ENCODE measurements at places on chromosomes 7 and 10.
A peak's percentile ranks its signal among the peaks of the same experiment; 100 is the strongest.

DNA sequence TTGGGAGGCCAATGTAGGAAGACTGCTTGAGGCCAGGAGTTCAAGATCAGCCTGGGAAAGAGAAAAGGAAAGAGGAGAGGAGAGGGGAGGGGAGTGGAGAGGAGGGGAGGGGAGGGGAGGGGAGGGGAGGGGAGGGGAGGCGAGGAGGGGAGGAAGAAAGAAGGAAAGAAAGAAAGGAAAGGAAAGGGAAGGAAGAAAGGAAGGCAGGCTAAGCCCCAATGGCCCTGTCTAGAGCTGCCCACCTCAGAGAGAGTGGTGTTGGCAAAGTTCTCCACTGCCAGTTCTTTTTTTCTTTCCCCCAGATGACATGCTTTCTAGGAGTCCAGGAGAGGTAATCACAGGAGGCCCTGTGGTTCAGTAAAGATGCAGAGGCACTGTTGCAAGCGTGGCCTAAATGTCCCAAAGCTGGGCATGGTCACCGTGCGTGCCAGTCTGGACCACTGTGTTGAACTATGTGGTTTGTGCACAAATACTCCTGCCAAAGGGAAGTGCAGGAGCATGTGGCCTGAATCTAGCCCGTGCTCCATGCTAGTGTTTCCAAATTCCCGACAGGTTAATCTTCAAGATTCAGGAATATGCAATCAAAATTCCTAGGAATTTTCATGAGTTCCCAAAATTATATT is 39.7 kb downstream of the ODAD2 start:
- no peak for DNase-seq

- DNase-seq: no peak
These were observed 242.6 kb downstream of the GLRX3 start for GRCh38 chr10:130378556-130379400.

DNA sequence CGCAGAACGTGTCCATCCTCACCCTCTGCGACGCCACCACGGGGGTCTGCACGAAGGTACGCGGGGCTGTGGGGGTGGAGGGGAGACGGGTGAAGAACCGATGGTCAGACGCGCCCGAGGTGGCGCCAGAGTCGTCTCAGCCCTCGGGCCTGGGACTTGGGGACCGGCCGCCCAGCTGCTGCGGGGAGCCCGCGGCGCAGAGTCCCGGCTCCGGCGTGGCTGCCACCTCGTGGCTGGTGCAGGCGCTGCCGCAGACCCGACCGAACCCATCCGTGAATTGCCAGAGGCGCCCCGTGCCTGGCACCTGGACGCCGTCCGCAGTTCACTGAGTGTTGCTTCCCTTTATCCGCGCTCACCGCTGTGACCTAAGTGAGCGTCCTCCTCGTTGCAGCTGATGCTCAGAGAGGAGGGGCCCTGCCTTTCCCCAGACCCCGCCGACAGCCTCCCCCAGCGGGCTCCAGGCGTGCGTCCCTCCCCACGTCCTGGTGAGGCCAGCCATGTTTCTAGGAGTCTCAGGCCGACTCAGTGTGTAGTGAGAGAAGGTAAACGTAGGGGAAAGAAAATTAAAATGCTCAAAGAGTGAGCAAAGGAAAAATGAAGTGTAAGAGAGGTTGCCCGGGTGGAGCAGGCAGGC is 208.7 kb downstream of the PAXIP1 start:
- DNase-seq: no peak

DNA sequence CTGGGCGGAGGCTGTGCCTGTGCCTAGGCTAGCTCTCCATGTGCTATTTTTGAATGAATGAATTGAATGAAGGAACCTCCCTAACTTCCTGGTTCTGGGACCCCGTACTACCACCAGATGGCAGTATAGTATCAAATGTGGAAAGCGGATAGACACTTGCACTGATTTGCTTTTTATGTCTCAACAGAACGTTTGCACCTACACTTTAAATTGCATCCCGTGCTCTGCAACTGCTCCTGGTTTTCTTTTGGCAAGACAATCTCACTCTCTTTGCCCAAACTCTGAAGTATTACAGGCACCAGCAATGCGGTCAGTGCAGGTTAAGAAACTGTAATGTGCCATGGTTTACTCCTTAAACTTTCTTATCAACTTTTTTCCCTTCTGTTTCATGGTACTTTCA is 6.5 kb downstream of the FZD8 start:
- no peak for DNase-seq

DNA sequence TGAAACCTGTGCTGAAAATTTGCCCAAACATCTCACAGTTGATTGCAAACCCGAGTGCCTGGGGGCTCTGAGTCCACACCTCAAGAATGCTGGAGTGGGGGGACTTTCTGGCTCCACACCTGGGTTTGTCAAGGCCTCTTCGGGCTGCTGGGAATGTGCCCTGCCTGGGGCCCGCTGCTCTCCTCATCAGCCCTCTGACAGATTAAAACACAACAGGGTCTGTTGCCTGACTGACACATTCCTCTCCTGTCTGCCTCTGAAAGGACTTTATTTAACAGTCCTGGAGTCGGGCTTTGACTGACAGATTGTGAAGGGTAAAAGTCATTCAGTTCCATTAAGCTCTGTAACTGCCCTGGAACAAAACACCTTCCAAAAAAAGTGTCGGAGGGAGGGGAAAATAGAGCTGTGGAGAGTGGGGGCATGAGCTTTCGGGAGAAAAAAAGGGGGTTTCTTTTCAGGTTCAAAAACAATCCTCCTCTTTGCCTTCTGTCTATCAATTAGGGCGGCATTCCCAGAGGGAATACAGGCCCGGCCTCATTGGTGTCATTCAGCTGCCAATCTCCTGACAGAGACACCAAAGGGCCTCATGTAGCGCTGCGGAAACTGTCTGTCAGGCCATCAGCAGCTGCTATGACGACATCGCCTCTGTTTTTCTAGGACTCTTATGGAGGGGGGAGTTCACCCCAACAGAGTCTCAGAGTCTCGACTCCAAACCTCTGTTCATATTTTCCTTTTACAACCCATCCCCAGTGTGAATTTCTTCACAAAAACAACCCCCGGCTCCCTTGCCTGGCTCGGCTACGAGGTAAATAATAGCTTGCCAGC is 398.8 kb upstream of the NFE2L3 start:
- DNase-seq: no peak

- peak; percentile 56 for DNase-seq
These were observed 24.4 kb upstream of the PPIF start for GRCh38 chr10:79322616-79323543.

DNA sequence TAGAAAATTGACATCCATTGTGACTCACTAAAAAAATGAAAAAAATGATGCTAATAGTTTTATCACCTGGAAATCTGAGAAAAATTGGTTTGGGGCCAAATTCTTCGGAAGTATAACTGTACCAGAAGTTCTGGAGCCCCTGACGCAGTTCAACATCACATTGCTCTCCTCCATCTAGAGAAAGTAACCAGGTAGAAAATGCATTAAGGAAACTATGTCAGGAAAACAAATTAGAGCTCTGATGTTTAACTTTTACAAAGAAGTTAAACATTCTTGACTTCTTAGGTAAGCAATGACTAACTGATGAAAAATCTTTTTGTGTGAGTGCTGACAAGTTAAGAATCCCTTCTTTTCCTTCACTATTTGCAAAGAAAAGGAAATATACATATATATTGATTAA is 61.1 kb upstream of the TMEM196 start:
- no peak for DNase-seq

DNA sequence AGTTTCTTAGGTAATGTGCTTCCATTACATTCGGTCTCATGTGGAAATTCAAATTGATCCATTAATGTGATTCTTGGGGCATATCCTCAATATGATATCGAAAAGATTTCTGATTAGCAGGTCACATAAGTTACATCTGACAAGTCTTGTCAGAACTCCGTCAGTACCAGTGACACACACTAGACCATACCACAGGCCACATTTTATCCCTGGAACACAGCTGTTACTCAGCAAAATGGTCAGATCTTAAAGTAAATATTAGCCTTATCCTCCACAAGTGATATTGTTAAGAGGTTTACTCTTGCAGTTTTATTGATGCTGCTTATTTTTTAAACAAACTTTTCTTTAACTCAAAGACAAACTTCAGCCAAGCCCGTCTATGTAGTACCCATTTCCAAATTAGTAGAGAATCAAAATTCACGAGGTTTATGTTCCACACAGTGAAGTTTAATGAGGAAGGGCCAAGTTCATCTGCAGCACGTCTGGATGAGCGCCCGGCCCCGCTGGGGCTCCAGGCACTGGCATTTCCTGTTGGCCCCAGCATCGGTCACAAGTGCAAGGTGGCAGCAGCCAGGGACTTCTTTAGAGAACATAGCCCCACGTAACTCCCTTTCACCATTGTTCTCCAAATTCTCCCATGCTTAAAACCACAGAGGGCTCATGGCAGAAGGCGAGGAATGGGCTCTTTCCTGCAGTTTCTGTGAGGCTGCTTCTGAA is 132.2 kb downstream of the VIPR2 start:
- no peak for DNase-seq

DNA sequence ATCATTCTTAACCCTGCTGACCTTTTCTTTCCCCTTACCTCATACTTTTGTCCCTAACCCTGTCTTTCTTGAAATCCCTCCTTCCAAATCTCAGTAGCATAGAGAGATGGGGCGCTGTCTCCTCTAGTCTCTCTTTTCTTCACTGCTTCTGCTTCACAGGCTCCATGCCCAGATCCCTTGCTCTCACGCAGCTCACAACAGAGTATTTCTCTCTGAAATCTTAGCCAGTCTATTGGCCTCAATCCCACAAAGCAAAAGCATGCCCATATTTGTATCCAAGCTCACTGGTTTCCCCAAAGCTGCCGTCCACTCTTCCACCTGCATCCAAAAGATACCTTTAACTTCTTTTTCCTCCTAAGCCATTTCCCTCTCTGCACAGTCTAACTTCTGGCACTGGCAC is 526.8 kb downstream of the PLXDC2 start:
- DNase-seq: no peak

- DNase-seq: no peak
These were observed 97.9 kb upstream of the SH2B2 start for GRCh38 chr7:102188746-102189145.

DNA sequence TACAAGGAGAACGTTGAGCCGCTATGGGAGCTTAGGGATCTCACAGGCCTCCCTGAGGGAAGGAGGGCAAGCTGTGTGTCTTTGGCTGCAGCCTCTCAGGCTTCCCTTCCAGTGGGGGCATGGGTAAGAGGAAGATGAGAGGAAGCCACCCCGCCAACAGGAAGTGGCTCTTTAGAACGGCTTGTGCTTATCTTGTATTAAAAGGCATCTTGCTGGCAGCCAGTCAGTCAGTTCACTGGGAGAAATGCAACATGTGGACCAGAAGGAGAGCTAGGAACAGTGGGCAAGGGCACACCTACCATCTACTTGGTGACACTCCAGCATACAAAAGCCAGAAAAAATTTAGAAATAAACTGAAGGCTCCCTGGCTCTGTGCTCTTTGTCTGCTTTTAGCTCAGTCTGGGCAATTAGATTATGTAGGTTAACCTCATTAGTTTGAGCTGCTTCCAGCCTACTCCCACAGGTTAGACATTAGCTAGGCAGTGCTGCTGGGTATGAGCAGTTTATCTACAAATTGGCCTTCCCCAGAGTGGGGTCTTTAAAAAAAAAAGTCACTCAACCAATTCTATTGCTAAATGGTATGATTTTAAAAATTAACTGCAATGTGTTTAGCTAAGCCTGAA is 595.9 kb downstream of the KCNMA1 start:
- no peak for DNase-seq

- peak; percentile 62 for DNase-seq
These were observed 18.2 kb downstream of the POLL start for GRCh38 chr10:101569622-101570427.

- no peak for DNase-seq
These were observed 91.6 kb downstream of the DNMBP start for GRCh38 chr10:99917963-99918825.

- DNase-seq: no peak
These were observed 2.2 kb upstream of the FRMD4A start for GRCh38 chr10:14332903-14333302.

DNA sequence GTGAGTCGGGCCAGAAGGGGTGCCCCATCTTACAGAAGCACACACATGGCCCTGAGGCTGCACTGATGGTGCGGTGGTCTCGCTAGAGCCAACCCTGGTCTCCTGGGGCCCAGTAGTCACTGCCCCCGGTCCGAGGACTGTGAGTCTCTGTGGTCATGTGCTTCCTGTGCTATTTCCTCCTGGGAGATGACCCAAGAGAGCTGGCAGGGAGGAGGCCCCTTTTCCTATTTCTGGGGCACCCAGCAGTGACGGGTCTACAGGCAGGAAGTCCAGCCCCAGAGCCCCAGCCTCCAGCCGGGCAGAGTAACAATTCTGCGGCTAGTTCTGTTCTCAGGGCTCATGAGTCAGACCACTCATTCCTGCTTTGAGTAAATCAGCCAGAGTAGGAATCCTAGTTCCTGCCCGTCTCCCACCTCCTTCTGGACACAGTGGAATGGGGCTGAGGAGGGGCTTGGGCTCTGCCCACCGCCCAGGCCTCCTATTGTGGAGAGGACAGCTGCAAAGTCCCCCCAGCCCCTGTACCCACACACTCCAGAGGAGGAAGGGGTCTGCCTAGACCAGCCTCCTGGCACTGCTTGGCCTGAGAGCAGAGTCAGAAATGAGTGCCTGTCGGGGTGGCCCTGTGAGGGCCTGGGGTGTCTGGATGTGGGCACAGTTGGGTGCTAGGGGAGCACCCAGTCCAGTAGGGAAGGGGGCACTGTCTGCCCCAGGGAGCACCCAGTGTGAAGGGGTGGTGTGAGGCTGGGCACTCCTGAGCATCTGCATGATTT is 80.5 kb upstream of the PPIF start:
- no peak for DNase-seq

GRCh38 chr10:33271969-33272583 is 62.4 kb downstream of the NRP1 start:
- no peak for DNase-seq

DNA sequence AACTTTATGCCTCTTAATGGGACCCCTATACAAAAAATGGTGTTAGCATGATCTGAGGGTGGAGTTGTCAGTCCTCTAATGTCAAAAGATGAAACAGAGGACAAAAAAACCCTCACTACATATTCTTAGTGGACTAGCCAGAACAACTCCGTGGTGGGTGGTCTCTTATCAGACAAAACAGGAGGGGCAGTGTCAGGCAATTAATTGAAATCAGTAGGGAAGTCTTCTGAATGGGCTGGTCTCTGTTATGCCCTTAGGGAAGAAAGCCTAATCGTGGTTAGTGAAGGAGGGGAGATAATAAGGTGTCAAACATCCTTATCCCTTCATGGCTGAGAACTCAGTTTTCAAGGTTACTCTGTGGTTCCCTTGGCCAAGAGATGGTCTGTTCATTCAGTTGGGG is 909.4 kb downstream of the GRID1 start:
- no peak for DNase-seq

DNA sequence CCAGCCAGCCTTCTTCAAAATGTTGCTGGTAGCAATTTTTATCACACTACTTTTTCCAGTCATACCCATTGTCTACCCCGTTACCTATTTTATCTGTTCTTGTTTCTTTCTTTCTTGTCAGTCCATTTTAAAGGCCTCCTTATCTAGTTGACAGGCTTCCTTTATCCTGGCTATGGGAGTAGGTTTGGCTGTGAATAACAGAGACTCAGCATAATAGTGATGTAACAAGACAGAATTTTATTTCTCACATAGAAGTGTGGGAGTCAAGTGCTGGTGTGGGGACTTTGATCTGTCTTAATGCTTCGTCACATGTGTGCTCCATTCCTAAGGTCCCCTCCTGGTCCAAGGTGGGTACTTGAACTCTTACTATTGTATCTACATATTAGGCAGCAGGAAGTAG is 283.6 kb downstream of the EXOC4 start:
- DNase-seq: no peak

GRCh38 chr7:70208236-70209063 is 610.2 kb downstream of the AUTS2 start:
- DNase-seq: no peak

Data from stimulated activated CD4-positive, alpha-beta T cell treated with anti-CD3 and anti-CD28 coated beads, TNF-alpha, amount 100 ng/mL, for 4 hours (primary cell).